ENCODE measurements at places on chromosomes 4 and X.

- DNase-seq = no peak
Measured at GRCh38 chr4:56653461-56654237, 27.4 kb downstream of the HOPX start.

DNA sequence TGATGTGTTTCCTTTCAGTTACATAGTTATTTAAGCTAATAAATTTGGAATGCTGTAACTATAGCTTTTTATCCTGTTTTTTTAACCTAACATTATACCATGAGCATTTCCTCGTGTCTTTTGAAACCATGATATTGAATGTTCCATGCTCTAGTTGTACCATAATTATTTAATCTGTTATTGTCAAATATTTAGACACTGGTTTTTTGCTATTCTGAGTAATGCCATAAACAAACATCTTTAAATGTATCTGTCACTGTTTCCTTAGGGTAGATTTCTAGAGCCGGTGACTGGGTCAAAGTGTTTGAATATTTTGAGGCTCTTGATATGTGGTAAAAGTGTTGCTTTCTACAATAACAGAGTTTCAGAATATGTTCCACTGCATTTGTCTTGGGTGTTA, 5.4 kb downstream of the IGBP1 start:
- DNase-seq = no peak

DNA sequence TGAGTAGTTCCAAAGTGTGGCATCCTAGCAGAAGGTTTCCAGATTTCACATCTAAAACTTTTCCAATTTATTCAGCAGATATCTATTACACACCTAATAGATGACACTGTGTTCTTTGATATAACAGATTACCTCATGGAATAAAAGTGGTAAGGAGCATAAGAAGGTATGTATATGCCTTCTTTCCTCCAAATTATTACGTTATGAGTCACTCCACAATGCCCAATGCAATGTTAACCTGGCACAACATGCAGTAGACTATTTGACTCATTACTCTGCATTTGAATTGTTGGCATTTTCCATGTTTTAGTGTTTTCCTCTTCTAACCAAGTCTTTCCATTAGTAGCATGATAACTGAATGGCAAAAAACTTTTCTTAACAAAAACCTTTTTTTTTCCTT, 383.6 kb downstream of the ADGRL3 start:
- DNase-seq = no peak

DNA sequence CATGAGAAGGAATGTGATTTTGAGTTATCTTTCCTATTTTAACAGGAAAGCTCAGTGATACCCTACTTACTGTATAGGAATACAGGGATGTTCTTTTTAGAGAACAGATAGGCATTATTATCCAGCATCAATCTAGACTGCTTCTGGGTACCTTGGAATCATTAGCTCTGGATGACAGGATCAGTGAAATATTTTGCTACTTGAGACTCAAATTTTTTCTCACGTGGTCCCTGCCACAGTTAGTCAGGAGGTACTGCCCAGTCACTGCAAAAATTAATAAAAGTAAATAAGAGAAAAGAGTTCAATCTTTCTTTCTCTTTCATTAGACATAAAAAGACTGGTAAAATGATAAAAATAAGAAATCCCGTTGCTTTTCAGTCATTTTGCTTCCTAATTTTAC, 5.5 kb downstream of the ZNF827 start:
- no peak for DNase-seq

DNA sequence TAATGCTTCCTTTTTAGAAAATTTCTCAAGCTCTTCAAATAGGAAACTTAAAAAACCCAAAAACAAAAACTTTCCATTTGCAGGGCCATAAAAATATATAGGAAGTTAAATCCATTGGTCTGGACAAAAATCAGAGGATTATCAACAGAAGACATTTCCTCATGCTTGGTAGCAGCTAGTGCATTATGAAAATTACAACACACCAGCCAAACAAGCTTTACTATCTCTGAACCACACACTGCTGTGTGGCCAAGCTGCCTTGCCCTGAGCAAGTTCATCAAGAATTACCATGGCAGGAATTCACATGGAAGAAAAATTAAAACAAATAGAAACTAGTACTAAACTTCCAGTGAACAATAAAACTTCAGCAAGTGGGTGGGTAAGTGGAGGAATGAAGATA, 3.6 kb downstream of the USP46 start:
- no peak for DNase-seq

DNA sequence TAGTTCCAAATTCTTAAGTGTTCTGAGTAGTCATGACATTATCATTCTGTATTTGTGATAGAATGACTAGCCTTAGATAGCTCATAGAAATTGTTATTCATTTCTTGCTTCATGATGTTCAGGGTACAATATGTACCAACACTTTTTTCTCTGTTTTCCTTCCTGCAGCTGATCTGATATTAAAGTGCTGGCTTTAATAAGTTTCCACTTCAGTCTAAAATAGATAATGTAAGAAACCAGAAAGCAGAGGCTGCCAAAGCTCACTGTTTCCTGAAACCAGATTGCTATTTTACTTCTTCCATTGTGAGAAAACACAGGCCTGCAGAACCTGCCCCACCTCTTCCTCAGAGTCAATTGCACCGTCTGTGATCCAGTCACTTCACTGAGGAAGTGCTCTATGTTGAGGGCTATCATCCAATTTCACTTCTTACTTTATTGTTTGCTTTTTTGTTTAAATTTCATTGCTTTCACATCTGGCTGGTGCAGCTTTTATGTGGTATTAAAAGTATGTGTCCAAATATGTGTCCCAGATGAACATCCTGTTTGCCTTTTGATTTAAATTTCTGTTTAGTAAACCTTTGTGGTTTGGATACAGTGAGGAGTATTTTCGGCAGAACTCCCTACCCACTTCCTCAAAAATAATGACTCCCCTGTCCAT, 652.1 kb downstream of the ANKRD50 start:
- DNase-seq = no peak

DNA sequence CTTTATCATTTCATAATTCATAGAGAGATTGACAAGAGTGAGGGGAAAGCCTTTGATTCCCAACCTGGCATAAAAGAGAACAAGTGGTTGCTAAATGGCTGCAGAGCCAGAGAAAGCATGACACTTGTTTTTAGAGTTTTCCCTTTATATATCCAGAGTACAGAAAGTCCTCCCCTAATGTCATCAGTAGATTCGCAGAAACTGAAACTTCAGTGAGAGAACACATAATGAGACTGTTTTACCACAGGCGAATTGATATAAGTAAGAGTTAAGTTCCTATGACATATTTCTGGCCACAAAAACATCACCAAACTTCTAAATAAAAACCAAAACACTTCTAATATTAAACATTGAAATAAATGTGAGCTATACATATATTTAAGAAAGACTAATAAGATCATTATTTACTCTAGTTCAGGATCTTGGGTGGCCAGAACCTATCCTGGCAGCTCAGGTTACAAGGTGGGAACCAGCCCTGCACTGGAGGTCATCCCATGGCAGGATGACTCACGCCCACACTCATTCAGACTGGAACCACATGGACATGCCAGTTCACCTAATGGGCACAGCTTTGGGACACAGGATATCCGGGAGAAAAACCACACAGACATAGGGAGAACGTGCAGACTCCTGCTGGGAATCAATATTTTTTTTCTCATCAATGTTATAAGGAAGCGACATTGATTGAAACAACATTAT, 35.5 kb downstream of the NWD2 start:
- DNase-seq = no peak

DNA sequence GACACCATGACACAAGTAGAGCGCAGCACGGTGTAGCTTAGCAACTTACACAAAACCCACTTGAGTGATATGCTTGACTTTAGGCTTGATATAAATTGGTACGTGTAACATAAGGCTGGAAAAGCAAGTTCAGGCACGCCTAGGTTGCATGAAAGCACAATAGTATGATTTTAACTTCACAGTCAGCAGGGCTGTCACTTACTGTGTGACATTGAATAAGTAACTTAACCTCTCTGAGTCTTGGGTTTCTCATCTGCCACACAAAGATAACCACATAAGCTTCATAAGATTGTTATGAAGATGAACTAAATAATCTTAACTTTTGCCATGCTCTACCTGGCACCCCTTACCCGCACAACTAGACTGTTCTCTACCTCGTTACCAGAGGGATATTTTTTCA, 9.5 kb downstream of the SRD5A3 start:
- no peak for DNase-seq
